Stimulated activated CD4-positive, alpha-beta T cell treated with anti-CD3 and anti-CD28 coated beads, TNF-alpha, amount 100 ng/mL, for 48 hours (primary cell): ENCODE measurements at places on chromosomes 1 and 21.

DNA sequence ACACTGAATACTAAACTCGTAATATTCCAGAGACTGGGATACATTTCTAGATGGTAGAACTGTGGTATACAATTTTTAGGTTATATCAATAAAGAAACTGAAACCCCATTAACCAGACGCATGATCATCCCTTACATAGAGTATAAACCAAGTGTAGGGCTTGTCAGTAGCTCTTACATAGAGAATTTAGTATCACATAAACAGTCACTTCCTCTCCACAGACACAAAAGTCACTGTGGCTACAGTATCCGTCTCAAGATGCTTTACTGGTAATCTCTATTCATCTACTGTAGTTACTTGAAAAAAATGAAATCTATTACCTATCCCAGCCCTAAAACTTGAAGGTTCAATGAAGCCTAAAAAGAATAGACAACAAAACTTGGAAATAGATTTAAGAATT, 252.3 kb upstream of the TMPRSS15 start:
- DNase-seq: no peak

DNA sequence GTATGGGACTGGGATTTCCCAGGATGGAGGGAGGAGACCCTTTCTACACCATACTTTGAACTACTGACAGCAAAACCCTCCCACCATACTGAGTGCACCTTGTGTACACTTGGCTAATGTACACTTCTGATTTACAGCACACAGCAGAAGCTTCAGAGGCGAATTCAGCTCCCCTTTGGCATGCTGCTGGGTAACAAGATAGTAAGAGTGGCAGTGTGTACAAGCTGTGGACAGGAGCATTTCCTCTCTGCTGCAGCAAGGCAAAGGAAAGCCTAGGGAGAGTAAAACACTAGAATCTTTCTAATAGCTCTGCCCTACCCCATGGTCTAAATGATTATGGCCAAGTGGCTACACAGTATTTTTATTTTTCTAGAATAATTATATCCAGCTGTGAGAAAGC, 83.9 kb upstream of the ARTN start:
- no peak for DNase-seq

GRCh38 chr1:210330279-210330866, 1.7 kb downstream of the HHAT start:
- DNase-seq: no peak

DNA sequence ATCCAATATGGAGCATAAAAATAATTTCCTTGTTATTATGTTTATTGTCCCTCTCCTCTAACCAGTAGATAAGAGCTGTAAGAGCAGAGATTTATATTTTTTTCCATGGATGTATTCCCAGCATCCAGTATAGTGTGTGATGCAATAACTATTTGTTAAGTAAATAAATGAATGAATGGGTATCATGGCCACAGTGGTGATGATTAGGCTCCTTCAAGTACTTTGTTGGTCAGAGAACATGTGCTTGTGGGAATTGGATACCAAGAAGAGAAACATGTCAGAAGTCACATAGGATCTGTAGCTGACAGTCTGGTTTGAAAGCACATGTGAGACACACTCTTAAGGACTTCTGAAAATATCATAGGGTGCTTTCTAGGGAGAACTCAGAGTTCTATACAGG, 588.5 kb downstream of the AGBL4 start:
- DNase-seq: no peak

DNA sequence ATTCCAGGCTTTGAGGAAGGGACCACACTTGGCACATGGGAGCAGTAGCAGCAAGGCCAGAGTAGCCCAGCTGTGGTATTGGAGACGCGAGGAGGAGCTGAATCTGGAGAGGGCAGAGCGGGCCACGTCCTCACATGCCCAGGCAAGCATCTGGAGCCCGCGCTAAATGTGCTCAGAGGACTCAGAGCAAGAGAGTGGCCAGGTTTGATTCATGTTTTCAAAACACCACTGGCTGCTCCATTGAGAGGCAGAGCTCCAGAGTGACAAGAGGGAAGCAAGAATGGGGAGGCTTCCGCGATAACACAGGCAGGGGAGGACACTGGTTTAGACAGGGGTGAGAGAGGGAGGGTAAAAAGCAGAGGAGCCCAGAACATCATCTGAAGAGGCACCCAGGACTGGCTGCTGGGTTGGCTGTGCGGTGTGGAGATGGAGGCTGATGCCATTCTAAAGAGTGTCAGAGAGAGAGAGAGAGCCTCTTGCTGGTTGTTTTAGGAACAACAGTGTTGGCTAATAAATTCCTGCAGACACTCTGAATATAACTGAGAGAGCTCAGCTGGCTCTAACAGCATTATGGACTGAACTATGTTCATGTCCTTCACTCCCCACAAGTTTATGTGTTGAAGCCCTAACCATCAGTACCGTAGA, 32.3 kb downstream of the RCAN1 start:
- DNase-seq: no peak

DNA sequence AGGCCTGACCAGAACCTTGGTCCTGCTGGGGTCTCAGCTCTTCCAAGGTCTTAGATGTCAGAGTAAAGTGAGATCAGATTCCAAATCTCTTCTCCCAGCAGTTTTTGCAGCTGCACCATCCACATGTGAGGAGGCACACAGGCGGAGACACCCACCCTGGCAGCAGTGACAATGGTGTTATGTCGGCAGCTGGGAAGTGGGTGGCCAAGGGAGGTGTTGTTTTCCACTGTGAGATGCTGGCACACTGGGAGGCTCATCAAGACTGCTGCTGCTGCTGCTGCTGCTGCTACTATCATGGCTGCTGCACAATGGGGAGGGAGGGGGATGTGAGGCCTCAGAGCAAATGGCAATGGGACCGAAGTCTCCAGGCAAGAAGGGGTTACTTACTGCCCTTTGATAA, 23.6 kb downstream of the CAMK2N1 start:
- DNase-seq: no peak

- DNase-seq: no peak
Measured at GRCh38 chr1:77413541-77414335, 131.9 kb downstream of the AK5 start.

GRCh38 chr1:65341381-65341780, 32.0 kb downstream of the DNAJC6 start:
- DNase-seq: no peak

DNA sequence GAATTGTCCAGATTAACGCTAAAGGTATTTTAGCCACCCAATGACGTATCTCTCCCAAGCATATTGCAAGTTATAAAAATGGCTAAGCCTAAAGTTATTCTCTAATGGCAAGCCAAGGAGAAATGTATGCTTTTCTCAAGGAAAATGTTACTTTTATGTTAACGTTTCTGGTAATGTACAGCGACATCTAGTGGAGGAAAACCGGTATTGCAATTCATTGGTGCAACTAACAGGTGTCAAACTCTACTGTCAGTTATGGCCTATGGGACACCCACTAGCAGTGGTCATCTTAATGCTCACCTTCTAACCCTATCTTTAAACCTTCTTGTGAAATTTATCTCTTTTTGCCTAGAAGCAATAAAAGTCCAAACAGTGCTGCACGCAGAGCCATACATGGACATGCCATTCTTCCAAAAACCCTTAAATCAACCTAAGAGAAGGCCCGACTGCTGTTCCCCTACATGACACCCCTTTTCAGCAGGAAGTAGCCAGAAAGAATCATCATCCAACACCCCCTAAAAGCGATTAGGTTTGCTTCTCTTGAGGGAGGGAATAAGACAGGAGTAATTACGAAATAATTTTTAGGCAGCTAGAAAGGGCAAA, 68.7 kb upstream of the LRIF1 start:
- DNase-seq: peak; percentile 14

- no peak for DNase-seq
Measured at GRCh38 chr1:30263405-30263804, 460.0 kb downstream of the MATN1 start.

DNA sequence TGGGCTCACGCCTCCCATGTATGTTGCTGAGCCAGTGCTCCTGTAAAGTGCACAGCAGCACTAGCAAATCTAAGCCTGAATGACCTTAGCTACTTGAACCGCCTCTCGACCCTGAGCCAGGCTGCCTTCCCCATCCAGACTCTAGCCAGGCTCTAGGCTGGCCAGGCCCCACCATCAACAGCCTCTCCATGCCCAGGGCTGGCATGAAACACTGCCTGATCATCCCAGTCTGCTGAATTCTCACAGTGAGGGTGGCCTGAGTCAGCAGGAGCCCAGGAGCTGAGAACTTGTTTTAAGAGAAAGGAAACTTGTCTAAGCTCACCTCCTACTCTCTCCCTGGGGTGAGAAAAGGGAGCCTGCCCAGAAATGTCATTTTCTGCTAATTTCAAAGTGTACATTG, 733.3 kb downstream of the PTPRU start:
- DNase-seq: no peak

DNA sequence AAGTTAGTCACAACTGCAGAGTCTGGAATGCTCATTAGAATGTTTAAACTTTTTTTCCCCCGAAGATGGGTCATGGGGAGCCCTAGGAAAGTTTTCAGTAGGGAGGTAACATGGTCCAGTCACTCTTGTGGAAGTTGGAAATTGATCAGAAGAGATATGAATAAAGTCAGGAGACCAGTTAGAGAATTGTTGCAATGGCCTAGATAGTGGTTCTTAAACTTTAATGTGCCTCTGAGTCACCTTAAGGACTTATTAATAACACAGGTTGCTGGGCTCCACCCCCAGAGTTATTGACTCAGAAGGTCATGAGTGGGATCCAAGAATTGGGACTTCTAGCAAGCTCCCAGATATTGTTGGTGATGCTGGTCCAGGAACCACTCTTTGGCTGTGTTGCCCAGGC, 3.2 kb upstream of the TFAP2E start:
- DNase-seq: no peak

DNA sequence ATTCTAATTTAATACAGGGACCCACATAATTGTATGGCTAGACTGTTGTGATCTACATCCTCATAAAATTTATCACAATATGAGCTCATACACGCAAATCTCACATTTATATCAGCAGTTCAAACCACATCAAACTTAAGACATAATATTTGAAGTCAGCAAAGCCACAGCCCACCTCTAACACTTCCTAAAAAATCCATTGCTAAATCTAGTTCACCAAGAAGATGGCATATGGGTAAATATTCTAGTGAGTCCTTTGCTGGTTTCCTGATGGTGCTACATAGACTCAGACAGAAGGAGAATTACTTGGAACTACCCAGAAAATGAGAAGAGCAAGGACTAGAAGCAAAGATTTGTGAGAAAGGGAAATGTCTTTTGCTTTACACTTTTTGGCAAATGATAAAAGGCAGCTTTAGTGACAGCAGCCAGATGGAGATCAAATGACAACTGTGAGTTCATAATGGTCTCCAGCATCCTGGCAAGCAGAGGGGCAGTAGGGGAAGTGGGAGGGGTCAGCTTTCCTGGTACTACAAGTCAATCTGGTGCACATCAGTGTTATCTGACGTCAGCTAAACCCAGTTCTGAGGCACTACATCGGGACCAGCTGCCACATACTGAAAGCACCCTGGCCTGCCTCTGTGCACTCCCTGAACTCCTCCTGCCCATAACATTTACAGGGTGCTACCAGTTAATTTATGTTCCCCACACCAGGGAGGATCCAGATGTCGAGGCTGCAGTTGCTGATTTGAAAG, 10.6 kb upstream of the GADD45A start:
- no peak for DNase-seq

GRCh38 chr1:44236490-44237272, 23.4 kb downstream of the DMAP1 start:
- DNase-seq: no peak

GRCh38 chr1:194277927-194278326, 1091.5 kb upstream of the B3GALT2 start:
- DNase-seq: no peak

GRCh38 chr1:58968360-58968952, 184.6 kb upstream of the JUN start:
- no peak for DNase-seq

- no peak for DNase-seq
Measured at GRCh38 chr1:67963263-67963662, 87.2 kb downstream of the DIRAS3 start.

DNA sequence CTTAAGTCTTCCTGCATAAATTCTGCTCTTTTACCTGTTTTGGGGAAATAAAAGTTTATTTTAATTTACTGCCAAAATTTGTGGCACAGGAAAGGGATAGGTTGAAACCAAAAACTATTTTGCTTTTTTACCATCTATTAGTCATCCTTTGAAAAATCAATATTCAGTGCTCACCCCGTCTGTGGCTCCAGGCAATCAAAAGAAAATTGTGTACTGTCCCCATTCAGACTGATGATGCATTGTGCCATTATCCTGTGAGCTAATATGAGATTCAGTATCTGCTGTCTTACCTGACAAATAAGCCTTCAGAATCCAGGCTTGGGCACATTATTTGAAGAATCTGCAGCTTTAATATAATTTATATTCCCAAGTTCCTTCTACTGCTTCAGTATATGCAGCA, 650.7 kb downstream of the KIF26B start:
- DNase-seq: no peak

DNA sequence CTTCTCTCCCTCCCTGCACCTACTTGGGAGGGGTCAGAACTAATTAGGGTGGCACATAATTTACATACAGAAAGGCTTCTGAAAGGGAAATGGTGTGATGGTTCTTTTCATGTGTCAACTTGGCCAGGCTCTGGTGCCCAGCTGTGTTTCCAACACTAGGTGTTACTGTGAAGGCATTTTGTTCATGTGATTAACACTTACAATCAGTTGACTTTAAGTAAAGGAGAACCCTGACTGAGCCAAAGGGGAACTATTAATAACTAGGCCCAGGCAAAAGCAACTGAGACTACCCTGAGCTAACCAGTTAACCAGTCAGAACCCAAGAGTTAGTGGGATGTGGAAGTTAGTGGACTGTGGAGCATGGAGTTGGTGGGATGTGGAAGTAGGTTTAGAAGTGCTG, 114.9 kb downstream of the SEC16B start:
- no peak for DNase-seq

DNA sequence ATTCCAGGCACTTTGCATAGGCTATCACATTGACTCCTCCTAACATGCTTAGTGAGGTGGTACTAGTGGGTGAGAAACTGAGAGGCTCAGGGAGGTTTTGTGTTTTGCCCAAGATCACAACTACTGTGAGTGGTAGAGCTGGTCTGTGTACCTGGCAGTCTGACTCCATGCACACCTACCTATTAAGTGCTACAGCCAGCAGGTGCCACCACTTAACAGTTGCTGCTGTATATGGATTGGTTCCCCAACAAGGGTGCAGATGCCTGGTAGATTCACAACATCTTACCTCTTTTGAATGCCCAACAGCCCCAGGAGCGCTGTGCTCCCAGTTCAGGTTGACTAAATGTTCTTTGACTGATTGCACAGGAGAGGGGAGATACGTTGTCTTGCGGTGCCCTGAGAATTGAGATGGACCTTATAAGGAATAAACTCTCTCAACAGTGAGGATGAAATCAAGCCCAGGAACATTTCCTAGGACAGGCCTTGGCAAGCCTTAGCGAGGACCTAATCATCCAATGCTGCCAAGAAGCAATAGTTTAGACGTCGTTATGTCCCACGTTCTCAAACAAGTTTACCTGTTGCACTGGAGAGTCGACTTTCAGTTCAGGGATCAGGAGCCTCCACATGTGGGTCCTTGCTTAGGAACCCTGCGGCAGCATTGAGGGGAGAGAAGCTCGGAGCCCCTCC, 78.9 kb upstream of the F3 start:
- DNase-seq: no peak

DNA sequence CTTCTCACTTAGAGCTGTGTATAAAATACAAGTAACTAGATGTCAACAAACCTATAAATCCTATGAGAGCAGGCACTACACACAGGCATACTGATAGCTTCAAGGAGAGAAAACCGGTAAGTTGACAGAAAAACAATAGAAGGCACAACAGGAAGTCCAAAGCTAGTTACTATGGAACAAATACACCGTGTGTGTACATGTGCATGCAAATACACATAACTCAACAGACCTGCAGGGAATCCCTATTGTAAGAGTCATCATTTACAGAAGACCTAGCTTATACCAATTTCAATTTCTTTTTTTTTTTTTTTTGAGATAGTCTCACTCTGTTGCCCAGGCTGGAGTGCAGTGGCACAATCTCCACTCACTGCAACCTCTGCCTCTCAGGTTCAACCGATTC, 26.3 kb downstream of the JAK1 start:
- no peak for DNase-seq
